OCI-M1 (cell line): ENCODE measurements at places on chromosomes 4 and X.

DNA sequence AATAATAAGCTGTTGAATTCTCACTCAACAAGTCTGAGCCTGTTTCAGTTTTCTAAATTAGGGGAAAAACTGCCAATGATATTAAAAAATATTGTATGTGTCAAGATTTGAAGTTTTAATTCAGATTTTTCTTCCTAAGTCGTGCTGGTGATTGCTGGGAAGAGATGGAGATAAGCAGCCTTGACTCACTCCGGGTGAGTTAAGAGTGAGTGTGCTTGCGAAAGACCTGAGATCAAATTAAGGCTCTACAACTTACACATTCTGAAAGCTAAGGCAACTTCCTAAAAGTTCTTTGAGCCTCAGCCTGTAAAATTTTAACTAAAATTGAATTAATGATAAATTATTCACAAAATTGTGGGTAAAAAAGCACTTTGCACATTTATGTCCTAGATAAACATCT, 1441.2 kb downstream of the PCDH7 start:
- peak; percentile 62 for DNase-seq

- DNase-seq, result no peak
These were observed 123.2 kb downstream of the RPS6KA6 start for GRCh38 chrX:84064814-84065213.

DNA sequence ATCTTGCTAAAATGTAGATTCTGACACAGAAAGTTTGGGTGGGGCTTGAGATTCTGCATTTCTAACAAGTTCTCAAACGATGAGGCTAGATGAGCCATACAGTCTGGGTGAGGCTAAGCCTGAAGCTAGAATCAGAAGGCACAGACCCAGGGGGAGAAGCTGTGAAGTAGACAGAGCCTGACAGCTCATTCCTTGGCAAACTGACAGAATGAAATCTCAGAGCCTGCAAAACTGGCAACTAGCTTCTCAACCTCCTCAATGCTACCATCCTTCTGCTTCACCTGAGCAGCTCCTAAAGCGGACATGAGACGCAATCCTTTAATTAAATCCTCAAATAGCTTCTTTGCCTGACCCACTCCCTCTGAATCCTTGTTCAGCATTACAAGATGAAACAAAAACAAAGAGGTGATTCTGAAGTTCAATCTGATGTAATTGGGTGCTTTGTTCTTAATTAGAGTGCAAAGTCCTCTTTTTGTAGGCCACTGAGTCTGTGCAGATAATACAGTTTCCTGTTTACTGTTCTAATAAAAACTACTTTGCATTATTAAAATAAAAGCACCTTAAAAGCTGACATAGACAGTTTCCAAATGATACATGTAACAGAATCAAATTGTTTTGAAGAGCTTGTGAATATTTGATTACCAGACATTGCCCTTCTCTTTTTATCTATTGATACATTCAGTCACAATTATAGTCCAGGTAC, 71.0 kb upstream of the BMP2K start:
- peak; percentile 57 for DNase-seq

- DNase-seq, result no peak
These were observed 907.0 kb downstream of the RAPGEF2 start for GRCh38 chr4:160009656-160010493.

- DNase-seq, result peak; percentile 71
These were observed 111.2 kb downstream of the CEP44 start for GRCh38 chr4:174394915-174395314.

DNA sequence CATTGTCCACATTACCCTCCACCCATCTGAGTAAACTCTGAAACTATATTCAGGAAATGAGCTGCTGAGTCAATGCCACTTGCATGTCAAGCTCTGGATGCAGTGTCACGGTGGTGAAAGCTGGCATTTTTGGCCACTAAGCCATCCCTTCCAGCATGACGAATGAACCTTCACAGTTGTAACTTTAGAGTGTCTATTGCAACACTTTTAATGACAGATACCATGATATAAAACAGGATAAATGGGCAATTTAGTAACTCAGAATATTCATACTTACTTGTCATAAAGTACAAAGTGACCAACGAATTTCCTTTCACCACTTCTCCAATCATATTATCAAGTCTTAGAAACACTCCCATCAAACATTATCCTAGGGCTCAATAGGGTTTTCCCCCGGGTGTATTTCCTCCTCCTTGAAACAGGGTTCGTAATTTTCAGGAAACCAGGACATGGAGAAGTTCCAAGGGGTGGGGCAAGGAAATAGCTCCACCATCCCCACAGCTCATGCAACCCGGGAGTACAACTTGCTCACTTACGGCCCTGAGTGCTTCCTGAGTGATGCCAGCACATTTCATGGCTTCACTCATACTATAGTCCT, 73.1 kb downstream of the MTHFD2L start:
- DNase-seq, result peak; percentile 86

DNA sequence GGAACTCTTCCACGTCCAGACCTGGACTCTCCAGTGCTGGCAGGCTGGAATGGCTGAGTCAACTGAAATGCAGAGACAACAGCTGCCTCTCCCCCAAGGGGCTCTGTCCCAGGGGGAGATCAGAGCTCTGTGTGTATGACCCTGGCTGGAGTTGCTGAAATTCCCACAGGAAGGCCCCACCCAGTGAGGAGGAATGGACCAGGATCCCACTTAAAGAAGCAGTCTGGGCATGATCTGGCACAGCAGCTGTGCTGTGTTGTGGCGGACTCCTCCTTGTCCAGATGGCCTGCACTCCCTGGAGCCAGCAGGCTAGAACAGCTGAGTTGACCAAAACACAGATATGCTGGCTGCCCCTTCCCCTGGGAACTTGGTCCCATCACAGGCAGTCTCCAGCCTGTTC, 25.4 kb downstream of the C4orf17 start:
- no peak for DNase-seq

DNA sequence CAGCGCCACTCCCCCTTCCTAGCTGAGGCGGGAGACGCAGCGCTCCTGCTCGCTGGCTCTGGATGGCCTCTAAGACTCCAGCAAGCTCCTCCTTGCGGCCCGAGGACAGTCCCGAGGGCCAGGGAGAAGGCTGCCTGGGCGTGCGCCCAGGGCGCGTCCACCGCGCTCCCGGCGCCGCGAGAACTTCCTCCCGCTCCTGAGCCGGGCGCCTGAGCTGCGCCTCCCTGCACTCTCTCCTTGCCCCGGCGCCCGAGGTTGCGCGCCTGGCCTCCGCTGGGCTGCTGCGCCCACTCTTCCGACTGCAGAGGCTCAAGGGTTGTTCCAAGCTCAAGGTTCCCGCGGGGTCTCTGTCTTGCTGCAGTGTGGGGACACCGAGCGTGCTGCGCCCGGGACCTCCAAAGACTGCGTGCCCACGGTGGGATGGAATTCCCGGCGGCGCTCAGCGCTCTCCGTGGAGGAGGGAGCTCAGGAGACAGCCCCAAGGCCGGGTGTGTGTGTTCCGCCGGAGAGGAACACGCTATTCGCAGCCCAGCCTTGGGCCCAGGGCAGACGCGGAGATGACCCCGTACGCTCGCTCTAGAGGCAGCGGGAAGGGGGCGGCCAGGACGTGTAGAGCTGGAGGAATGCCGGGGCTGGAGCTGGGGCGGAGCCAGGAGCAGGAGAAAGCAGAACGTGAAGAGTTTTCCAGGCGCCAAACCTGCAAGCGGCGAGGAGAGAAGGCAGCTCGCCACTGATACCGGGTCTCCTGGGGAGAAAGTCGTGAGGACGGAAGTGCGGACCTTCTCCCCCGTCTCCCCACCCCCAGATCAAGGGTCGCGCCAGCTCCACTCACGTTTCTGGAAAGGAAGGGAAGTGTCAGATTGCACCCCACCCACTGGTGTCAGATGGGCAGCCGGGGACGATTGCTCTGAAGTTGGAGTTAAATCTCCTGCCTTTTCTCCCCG, at the start of gene ARHGAP6:
TSS of gene ARHGAP6 (minus strand) at position 753 of the 944 bp plus-strand sequence. CDS start 1,092 bp downstream, outside the sequence.
- DNase-seq, result no peak

DNA sequence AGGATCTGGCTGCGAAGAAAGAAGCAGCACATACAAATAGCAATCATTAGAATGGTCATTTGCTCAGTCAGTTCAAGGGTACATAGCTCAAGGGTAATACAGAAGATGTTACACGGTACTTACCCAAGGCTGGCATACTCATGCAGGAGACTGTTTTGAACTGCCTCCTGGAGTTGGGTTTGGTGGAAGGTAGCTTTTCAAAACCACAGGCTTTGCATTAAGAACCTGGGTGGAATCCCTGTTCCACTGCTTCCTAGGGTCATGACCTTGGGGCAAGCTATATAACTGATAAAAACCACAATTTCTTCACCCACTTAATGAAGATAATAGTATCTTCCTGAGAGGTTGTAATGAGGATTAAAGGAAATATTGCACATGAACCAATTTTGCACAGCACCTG, 36.5 kb downstream of the TBC1D9 start:
- no peak for DNase-seq

DNA sequence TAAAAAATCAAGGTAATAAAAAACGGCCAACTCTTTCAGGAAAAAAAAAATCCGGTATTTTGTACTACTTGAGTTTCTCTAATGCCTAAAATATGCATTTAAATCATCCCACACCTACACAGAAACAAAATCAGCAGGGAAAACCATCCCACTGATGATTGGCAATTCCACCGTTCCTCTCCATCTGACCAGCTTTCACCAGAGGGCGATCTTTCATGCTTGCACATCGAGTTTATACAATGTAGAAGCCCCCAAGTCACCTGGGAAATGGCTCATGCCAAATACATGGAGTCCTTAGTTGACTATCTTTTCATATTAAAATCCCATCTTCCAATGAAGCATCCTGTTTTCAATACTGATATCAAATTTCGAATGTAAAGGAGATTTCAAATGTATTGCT, 69.2 kb downstream of the PTCHD1 start:
- DNase-seq, result no peak

DNA sequence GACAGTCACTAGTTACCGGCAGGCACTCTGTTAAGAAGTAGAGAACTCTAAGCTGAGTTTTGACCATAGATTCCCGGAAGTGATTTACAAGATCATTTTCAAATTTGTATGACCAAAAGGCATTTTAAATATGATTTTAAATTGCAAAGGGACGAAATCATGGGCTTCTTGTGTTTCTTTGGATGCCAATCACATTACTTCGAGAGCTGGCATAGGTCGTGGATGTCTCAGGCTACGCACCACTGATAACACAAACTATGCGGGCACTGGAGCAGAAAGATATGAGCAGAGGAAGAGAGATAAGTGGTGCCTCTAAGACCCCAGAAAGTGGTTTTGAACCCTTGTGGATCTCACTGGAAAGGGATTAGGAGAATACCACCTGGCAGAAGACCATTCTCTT, 294.2 kb upstream of the FTHL17 start:
- DNase-seq, result no peak

DNA sequence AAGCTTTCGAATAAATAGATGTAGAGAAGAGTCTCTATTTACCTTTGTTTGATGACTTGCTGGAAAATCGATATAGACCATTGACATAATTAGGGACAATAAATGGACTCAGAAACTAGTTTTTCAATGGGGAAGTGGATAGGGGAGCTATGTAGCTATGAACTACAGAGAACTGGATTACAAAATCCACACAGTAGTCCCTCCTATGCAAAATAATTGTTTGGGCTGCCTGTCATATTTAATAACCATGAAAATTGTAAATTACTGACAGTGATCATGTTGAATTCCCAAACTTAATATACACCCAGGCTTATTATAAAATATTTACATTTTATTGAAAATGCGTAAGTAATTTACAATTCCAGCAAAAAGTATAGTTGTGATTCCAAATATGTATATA, 333.1 kb upstream of the FAM241A start:
- no peak for DNase-seq

DNA sequence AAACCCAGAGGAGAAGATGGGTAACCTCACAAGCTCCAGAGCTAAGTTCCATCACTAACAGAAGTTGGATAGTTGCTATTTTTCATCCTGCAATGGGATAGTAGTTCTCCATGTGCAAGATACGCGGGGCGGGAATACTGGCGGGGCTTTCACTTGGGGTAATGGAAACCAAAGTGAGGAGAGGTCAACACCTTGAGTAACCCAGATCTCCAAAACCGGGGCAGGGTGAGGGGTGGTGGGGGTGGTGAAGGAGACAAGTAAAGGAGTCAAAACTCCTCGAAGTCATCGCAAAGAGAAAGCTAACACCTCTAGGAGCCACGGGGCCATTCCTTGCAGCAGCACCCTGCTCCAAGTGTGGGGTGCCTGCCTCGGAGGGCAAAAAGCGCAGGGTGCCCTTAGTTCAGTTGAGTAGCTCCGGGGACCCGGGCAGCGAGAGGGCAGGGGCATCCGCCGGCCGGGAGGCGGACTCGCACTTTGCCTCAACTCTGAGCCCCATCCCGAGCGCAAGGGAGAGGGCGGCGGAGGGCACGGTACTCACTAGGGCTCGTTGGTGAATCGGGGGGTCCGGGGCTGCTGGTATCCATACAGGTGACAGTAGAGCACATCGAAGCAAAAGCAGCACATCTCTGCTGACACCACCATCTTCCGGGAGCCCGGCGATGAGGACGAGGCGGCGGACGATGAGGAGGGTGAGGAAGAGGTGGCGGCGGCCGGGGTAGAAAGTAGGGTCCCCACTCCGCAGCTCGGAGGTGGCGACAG, 645 bp downstream of the AMMECR1 start:
- DNase-seq, result peak; percentile 75

- no peak for DNase-seq
These were observed 479.8 kb downstream of the RAPGEF2 start for GRCh38 chr4:159582685-159583084.

- DNase-seq, result no peak
These were observed 305.1 kb upstream of the ANXA10 start for GRCh38 chr4:167787231-167787630.

DNA sequence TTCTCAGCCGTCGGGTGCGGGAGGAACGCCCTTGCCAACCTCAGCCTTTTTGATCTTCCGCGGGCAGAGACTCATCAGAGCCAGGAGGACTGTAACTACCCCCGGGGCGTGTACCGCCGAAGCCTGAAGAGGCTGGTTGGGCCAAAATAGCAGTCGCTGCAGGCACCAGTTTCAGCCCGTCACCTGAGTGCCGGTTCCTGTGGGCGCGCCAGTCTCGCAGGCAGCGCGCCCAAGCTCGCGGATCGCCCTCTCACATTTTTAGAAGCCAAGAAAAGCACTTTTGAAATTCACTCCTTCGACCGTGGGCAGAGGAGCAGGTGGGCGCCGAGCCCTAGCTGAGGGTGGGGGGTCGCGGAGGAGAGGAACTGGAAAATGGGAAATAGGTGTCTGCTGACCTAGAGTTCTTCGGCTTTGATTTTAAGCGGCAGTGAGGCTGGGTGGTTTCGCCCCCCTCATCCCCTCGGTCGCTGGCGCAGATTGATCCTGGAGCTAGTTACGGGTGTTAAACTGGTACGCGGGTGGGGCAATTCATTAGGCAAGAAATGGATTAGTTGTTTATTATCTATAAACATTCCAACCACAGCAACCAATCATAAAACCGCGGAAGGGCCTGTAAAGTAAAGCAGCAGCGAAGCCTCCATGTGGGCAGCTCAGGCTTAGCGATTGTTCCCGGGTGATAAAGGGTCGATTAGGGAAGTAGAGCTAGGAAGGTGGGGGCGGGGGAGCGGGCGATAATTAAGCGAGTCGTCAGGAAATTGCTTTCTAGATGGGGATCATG, 69.2 kb downstream of the FBXO8 start:
- DNase-seq, result peak; percentile 34

DNA sequence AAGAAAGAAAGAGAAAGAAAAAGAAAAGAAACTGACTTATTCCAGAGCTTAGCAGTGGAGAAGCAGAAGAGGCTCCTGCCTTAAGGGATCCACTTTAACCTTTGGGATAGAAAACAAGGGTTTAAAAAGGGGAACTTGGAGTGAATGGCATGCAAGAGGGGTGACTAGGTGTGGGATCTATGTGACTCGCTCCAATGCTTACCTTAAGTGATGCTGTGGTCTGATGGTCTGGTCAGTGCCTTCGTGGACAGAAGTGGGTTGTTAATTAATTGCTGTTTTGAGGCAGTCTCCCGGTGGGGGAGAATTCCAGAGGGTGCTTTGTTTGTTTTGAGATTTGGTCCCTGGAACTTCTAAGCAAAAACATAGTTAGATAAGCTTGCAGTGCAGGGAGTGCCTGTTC, 21.1 kb upstream of the RHOXF1 start:
- DNase-seq, result no peak
